SK-N-SH treated with all-trans-retinoic acid at 6 μM for 48 hours (cell line): ENCODE measurements at places on chromosomes 1 and 21.
A peak's percentile ranks its signal among the peaks of the same experiment; 100 is the strongest.

- no peak for ATAC-seq
Measured at GRCh38 chr1:242239398-242239797, 240.5 kb upstream of the MAP1LC3C start.

DNA sequence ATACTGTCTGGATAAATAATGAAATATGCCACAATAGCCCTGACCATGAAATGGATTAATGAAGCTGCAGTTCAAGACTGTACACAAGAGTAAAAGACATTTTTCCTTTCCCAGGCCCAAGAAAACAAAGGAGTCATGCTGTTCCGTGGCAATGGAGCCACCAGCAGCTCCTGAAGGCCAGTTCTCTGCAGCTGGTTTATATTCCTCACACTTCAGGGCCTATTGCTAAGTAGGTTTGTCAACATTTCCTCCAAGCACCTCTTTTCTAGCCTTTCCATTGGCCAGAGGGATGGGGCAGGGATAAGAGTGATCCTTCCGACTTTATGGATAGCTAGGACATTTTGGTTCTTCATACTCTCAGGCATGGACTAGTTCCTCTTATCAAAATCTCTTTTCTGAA is 24.2 kb upstream of the RGL1 start:
- no peak for ATAC-seq

GRCh38 chr1:109623601-109624161 is 4.0 kb downstream of the AMPD2 start:
- no peak for ATAC-seq

- ATAC-seq = peak; percentile 45
Measured at GRCh38 chr1:184152434-184152898, 100.9 kb downstream of the TSEN15 start.

GRCh38 chr1:109985247-109986053 is 885 bp downstream of the AHCYL1 start:
- peak; percentile 5; the same call in 2 of the 3 replicates for ATAC-seq

- peak; percentile 46 for ATAC-seq
Measured at GRCh38 chr1:94621395-94621794, 79.8 kb upstream of the F3 start.
